DMS79 treated with DMSO at 0.1 percent for 48 hours (cell line): ENCODE measurements at places on chromosomes 6 and 20.

- DNase-seq: no peak
Measured at GRCh38 chr6:22091424-22091948, 205.3 kb downstream of the PRL start.

GRCh38 chr20:38249536-38250310 is 10.8 kb downstream of the KIAA1755 start:
- DNase-seq: no peak

DNA sequence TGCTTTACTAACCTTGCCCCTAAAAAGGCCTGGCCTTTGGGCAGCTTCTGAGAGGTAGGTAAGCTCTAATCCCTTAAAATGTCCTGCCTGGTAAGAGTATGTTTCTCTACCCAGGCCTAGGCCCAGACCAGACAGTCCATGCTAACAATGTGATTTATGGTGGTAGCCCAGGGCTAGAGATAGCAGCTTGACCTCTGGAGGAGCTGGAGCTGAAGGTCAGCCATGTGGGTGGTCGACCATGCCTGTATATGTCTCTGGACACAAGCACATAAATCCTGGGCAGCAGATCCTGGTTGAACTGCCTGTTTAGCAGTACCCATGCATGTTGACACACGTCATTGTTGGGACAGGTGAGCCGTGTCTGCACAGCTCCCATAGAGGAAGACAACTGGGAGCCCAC is 62.1 kb upstream of the PHACTR1 start:
- DNase-seq: no peak

- no peak for DNase-seq
Measured at GRCh38 chr6:71239694-71240093, 48.9 kb upstream of the OGFRL1 start.

- no peak for DNase-seq
Measured at GRCh38 chr20:51423810-51424209, 118.7 kb downstream of the NFATC2 start.

- DNase-seq: no peak
Measured at GRCh38 chr6:34138914-34139510, 6.9 kb downstream of the GRM4 start.

DNA sequence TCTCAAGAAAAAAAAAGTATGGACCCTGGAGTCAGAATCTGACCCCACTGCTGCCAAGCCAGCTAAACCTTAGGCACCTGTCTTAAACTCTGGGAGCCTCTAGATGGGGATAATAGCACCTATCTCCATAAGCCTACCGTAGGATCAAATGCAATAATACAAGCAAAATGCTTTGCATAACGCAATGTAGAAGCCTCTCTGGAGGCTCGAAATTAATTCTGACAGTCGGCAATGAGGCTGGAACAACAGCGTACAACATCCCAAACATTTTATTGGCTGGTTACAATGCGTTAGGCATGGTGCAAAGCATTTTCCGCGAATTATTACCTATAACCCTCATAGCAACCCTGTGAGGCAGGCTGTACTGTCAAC is 521 bp downstream of the CDK5RAP1 start:
- no peak for DNase-seq

GRCh38 chr6:168116438-168116974 is 37.5 kb upstream of the FRMD1 start:
- no peak for DNase-seq

GRCh38 chr6:132798869-132799538 is 567 bp upstream of the SLC18B1 start:
- peak; percentile 74 for DNase-seq
